ENCODE measurements at places on chromosomes 6 and 20. TPM values are rescaled to one million over a fixed set of nuclear protein-coding genes. Genes with fewer than 3 reads are reported as not detected.
A peak's percentile ranks its signal among the peaks of the same experiment; 100 is the strongest.

GRCh38 chr6:30767158-30767943, 23.0 kb upstream of the IER3 start:
- no peak for DNase-seq

DNA sequence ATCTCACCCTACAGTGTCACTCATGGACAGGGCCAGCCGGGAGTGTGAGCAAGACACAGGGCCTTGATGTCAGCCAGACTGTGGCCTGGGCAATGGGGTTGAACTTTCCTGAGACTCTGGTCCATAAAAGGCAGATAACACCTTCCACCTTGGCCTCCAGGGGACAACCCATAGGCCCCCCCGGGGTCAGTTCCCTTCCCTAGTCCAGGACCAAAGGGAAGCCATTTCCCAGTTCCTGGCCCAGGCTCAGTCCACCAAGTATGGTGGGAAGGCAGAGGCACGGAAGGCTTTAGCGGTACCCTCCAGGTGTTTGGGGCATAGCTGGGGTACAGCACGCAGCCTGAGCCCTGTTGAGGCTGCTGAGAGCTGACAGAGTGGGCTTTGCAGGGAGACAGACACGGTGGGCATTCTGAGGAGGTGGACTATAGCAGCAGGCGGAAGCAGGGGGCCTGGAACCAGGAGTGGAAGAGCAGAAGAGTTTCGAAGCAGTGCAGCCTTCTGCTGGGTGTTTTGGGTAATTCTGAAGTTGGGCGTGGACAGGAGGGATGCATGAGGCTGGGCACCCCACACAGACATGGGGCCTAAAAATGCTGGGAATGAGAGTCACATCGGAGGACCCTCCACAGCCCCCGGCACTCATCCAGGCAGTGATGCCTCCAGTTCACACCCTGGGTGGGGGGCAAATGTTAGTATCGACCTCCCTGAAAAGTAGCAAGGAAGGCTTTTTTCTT, 43.9 kb upstream of the CD93 start:
- no peak for DNase-seq

- no peak for DNase-seq
These were observed 107.7 kb upstream of the FOXA2 start for GRCh38 chr20:22692119-22692475.

- DNase-seq, result no peak
These were observed 50.7 kb downstream of the PPP1R3G start for GRCh38 chr6:5135788-5136376.

GRCh38 chr6:70538376-70538775, 28.4 kb upstream of the SDHAF4 start:
- no peak for DNase-seq

- DNase-seq, result no peak
These were observed 2.0 kb downstream of the STK35 start for GRCh38 chr20:2103461-2104153.

- no peak for DNase-seq
These were observed 7.8 kb downstream of the RIPOR3 start for GRCh38 chr20:50683570-50683969.

DNA sequence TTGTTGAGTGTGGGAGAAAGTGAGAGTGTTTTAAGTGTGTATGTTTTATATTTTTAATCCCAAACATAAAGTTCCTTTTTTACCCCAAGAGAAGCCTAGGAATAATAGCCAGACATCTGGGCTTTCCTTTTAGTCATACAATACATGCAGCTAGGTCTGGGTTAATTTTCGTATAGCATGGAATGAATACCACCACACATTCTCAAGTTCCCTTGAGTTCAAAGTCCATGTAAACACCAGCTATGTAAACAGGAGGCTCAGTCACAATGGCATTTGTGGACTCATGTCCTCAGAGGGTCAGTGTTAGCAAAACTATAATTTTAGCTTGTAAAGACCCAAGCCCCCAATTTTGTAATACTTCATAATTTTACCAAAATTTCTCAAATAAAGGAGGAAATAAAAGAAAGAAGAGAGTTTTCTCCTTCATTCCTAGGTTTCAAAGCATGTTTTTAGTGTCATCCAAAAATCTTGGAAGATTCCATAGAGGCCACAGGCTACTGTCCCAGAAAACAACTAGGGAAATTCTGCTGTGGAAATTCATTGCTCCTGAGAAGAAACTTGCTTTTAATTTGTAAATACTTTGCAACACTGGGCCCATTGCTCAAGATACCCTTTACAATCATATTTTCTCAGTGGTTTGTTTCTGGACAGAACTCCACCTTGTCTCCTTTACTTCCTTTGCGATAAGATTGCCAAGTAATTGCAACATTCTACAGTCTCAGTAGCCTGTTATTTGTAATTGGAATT, 671.2 kb downstream of the COL12A1 start:
- DNase-seq, result no peak

GRCh38 chr20:4729265-4729664, 7.6 kb downstream of the PRND start:
- DNase-seq, result no peak

DNA sequence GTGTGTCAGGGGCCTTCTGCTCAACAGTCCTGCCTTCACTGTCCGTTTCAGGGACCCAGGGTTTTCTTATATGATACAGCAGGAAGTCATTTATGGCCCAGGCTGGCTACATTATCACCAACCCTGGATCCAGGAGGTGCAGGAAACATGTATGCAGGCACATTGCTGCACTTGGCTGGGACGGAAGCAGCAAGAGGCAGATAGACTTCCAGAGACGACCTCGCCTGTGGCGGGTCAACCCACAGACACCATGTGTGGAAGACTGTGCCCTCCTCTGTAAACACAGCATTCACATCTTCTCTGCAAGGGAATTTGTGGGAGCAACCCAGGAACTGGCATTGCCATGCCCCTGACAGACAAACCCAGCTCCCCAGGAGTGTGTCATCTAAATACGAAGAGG, 43.7 kb downstream of the TBC1D7 start:
- no peak for DNase-seq

GRCh38 chr6:112086744-112087135, 542 bp downstream of the TUBE1 start:
- peak; percentile 47 for DNase-seq

GRCh38 chr20:56637576-56637975, 8.5 kb downstream of the TFAP2C start:
- DNase-seq, result no peak

GRCh38 chr20:50344232-50345071, 153.8 kb downstream of the CEBPB start:
- DNase-seq, result no peak

- DNase-seq, result no peak
These were observed 11.8 kb downstream of the DUSP22 start for GRCh38 chr6:303948-304558.

- DNase-seq, result no peak
These were observed at the start of gene CST9 for GRCh38 chr20:23605867-23606651. Gene CST9, minus strand, starts transcription at chr20:23605917. Its CDS starts 53 bp downstream, at chr20:23605864.

DNA sequence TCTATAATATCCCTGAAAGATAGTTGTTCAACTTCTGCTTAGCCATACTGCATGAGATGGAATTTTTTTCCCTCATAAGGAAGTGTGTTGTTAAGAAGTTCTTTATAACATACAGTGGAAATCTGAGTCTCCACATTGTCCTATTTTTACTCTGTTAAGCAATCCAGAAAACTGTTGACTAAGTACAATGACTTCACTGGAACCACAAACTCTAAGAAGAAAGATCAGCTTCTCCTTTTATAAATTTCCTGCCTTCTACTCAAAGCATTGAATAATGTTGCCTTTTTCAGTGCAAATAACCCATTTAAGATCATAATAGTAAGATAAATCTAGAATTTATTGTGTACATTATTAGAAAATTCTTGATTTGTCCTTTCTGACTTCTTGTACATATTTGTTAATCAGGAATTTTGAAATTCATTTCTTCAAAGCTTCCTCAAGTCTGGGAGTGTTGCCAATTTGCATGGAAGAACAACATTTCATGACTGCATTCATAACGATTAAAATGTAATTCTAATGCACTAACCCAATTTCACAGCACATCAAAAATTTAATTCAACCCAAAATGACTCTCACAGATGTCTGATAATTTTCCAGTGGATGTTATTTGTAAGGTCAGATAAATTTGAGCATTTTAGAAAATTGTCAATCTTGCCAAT, 45.6 kb upstream of the ANKEF1 start:
- no peak for DNase-seq

DNA sequence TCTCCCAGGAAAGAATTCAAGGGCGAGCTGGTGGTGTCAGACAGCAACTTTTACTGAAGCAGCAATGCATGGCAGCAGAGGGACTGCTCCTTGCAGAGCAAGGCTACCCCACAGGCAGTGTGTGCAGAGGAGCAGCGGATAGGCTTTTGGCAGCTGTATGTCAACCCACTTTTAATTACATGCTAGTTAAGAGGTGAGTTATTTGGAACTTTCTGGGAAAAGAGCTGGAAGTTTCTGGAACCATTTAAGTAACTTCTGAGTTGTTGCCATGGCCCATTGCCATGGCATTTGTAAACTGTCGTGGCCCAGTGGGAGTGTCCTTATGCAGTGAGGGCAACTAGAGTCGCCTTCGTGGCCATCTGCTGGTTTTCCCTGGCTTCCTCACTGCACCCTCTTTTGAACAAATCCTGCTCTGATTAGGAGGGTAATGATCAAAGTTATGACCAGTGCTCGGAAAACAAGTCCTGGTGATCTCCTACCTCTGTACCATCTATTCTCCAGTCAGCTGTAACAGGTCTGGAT, 34.0 kb downstream of the BPIFB4 start:
- DNase-seq, result no peak

DNA sequence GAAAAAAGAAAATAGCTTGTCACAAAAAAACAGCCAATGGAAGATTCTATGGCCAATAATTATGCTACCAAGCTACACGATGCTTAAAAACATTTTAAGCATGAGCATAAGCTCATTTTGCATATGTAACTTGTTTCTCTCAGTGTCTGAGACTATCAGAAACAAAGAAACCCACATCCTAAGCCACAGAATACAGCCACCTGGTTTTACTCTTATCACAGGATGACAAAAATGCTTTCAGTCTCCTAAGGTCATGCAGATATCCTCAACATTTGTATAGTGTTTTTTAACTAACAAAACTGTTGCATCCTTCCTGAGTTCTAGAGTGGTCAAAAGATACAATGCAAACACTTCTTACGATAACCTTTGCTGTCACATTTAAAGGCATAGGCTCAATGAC, 172.1 kb upstream of the RUNX2 start:
- peak; percentile 63 for DNase-seq

DNA sequence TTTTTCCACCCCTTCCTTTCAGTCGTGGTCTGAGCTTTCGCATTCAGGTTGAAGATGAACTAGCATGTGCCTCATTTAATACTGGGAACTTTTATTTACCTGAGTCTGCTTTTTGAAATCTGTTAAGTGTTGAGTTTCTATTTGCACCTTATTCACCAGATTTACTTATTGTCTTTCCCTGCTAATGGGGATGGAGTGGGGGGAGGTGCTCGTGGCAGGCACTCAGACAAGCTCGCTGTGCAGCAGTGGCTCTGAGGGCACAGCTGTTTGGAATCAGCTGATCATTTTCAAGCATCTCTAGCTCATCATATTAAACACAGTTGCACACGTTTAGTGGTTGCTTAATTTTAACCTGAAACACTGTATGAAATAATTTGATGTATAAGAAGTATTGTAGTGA, 35.6 kb downstream of the UTRN start:
- no peak for DNase-seq

GRCh38 chr20:17012546-17013226, 214.2 kb upstream of the PCSK2 start:
- no peak for DNase-seq

- no peak for DNase-seq
These were observed 36.2 kb upstream of the CDYL start for GRCh38 chr6:4740032-4740431.

GRCh38 chr6:157217894-157218370, 105.4 kb downstream of the TMEM242 start:
- DNase-seq, result no peak

GRCh38 chr6:44512868-44513741, 125.6 kb downstream of the CDC5L start:
- DNase-seq, result no peak

- DNase-seq, result no peak
These were observed 13.5 kb downstream of the DHX35 start for GRCh38 chr20:38975539-38976120.

DNA sequence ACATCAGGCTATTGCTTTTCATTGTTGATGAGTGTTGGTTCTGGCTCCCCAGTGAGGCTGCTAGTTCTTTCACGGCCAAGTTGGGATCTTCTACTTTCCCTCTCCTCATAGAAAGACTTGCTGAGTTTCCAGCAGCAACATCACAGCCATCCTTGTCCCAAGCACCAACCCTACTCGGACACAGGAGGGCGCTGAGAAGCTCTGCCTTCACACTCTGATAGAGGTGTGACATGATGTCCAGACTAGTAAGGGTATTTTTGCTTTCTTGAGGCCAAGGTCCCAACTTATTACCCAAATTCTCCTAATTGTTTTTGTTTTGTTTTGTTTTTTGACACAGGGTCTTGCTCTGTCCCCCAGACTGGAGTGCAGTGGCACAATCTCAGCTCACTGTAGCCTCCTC, 3.0 kb upstream of the GCM1 start:
- DNase-seq, result no peak

GRCh38 chr20:43752561-43753301, 25.9 kb upstream of the GTSF1L start:
- DNase-seq, result peak; percentile 37

- DNase-seq, result no peak
These were observed 113.0 kb downstream of the MTFR2 start for GRCh38 chr6:136137008-136137692.

DNA sequence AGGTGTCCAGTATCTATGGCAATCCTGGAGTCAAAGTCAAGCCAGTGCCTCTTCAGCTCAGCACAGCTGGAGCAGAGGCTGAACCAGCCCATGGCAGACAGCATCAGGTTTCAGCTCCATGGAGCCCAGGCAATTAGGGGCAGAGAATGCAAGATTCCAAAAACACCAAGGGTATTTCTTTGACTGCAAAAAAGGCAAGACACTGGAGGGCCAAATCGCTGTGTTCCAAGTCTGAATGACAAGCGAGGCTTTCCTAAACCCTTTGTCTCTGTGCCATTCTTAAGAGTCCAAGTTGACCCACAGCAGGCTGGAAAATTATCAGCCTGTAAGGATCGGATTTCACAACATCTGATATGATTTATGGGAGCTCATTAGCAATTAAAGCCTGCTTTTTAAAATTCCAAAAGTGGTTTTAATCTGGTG, 49.7 kb upstream of the TGM3 start:
- DNase-seq, result no peak

Gene SNAP25
- total RNA-seq, result not detected

Gene NINL
- 3.1 TPM for total RNA-seq

Gene MUCL3
- total RNA-seq, result not detected

Gene PNPLA1
- 3.5 TPM for total RNA-seq

Gene PI3
- not detected for total RNA-seq

Gene HIVEP2
- total RNA-seq, result 18.7 TPM

Gene PPP1R10
- total RNA-seq, result 174 TPM

Gene COL12A1
- total RNA-seq, result not detected

Gene SLC17A3
- total RNA-seq, result 1.5 TPM

Gene WFDC10B
- not detected for total RNA-seq
